ENCODE measurements at places on chromosomes 7 and 10.

GRCh38 chr7:3244241-3244814 is 56.7 kb upstream of the SDK1 start:
- DNase-seq = no peak

DNA sequence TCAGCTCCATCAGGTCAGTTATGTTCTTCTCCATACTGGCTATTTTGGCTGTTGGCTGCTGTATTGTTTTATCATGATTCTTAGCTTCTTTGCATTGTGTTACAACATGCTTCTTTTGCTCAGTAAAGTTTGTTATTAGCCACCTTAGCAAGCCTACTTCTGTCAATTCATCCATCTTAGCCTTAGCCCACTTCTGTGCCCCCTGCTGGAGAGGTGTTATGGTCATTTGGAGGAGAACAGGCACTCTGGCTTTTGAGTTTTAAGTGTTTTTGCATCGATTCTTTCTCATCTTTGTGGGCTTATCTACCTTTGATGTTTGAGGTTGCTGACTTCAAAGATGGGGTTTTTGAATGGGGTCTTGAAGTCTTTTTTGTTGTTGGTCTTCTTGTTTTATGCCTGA is 204.6 kb upstream of the FOXP2 start:
- DNase-seq = no peak

- no peak for DNase-seq
Observed at GRCh38 chr7:43538404-43538771, 44.5 kb upstream of the STK17A start.

- DNase-seq = no peak
Observed at GRCh38 chr7:103694304-103694703, 248.3 kb upstream of the SLC26A5 start.

- DNase-seq = peak; percentile 20
Observed at GRCh38 chr7:139936760-139937310, 107.8 kb downstream of the TBXAS1 start.

DNA sequence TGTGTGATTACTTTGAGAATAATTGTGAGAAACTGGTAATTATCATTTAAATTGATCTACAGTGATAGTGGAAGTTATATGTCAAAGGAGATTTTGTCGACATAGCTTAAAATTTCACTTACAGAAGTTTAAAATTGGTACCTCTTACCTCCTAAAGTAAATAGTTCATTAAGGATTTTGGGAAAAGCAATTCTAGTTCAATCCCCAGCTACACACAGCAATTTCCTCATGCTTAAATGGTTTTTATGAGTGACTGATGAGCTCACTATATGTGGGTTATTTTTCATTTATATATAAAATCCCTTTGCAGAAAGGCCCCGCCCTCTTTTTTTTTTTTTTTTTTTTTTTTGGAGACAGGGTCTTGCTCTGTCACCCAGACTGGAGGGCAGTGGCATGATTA is 12.7 kb downstream of the KMT2E start:
- no peak for DNase-seq

Measured in activated CD4-positive, alpha-beta T cell treated with anti-CD3 and anti-CD28 coated beads, Interleukin-2, amount 50 U/mL, for 16 hours (primary cell).